ENCODE measurements at places on chromosomes 13 and 19.

- no peak for DNase-seq
These were observed 40.5 kb downstream of the GATAD2A start for GRCh38 chr19:19445911-19446361.

GRCh38 chr19:58476498-58477015 lies 405 bp downstream of the ZNF446 start:
- no peak for DNase-seq

- no peak for DNase-seq
These were observed 34.8 kb upstream of the CYSLTR2 start for GRCh38 chr13:48618937-48619336.

DNA sequence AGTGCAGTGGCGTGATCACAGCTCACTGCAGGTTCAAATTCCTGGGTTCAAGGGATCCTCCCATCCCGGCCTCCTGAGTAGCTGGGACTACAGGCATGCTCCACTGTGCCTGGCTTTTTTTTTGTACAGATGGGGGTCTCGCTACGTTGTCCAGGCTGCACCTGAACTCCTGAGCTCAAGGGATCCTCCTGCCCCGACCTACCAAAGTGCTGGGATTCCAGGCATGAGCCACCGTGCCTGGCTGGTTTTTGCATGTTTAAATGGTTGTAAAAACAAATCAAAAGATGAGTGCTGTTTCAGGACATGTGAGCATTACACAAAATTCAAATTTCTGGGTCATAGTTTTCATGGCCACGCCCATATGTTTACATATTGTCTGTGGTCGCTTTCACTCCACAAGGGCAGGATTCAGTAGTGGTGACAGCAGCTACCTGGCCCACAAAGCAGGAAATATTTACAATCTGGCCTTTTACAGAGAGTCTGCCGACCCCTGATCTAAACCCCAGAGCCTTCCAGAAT lies 5.3 kb downstream of the MATK start:
- no peak for DNase-seq

- no peak for DNase-seq
These were observed 7.3 kb downstream of the SIGLEC9 start for GRCh38 chr19:51131780-51132680.

DNA sequence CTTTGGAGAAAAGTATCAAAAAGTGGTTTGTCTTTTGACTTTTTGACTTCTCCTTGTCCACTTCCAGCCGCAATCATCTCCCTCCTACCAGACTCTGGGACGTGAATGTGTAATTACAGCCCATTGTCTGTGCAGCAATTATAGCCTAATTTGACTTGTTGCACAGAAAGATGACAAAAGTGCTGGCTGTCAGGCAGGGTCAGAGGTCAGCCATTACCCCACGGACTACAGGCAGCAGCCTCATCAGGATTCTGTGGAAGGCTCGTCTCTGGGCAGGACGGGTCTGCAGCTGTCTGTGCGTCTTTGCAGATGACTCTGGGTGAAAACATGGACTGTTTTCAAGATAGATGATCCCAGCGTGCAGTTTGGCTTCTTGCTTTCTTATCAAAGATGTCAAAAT lies 102.2 kb upstream of the EDNRB start:
- no peak for DNase-seq

DNA sequence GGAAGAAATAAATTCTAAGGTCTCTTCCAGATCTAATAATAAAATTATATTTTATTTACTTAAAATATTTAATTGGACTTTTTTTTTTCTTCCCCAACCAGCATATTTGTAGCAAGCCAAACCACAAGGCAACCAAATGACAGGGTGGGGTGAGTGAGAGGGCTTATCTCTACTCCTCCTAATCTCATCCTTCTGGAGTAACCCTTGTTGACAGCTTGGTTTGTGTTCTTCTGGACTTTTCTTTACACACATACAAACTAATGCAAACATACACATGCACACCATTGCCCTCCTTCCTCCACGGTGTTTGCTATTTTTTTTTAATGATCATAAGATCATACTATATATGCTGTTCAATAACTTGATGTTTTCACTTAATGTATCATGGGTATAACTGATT lies 383.1 kb downstream of the DLEU7 start:
- DNase-seq, result no peak

- no peak for DNase-seq
These were observed 330.3 kb downstream of the TSHZ3 start for GRCh38 chr19:31018936-31019335.

DNA sequence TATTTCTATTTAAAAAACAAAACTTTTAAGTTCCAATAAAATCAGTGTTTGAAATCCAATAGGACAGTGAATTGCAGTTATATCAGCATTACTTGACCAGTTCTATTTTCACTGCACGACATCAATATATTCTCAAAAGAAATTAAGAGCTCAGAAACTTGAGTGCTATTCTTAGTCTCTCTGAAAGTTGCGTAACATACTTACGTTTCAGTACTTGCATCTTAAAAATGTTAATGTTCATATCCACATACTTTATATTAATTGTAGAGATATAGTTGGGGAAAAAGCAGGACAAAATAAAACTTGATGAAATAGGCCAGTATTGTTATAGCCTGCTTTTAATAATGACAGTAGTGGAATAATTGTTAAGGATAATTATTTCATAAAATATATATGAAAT lies 720.5 kb upstream of the PCDH9 start:
- DNase-seq, result no peak

- DNase-seq, result no peak
These were observed 24.5 kb upstream of the LPAR6 start for GRCh38 chr13:48437371-48437770.

- peak; percentile 100 for DNase-seq
These were observed 14.5 kb upstream of the ICAM3 start for GRCh38 chr19:10353793-10354391.

- DNase-seq, result no peak
These were observed 4.5 kb upstream of the IL12RB1 start for GRCh38 chr19:18091217-18091608.

- DNase-seq, result no peak
These were observed 52.2 kb downstream of the RFC3 start for GRCh38 chr13:33870046-33870668.

DNA sequence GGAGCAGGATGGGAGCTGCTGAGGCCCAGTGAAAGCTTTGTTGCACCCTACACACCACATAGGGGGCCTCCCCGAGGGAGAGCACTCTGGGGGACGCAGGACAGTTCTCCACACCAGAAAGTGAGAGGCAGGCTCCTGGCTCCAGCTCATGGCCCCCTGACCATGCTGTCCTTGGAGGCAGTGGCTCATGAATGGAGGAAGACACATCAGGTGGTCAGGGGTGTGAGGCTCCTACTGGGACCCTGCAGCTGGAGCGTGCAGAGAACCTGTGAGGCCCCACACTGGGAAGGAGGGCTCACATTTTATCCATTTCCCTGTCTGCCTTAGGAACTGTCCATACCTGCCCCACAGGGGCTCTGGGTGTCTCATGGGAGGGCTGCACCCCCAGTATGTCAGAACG lies 85.3 kb downstream of the ZNF536 start:
- DNase-seq, result no peak

GRCh38 chr19:58350871-58351557 lies 2.3 kb downstream of the A1BG start:
- no peak for DNase-seq

DNA sequence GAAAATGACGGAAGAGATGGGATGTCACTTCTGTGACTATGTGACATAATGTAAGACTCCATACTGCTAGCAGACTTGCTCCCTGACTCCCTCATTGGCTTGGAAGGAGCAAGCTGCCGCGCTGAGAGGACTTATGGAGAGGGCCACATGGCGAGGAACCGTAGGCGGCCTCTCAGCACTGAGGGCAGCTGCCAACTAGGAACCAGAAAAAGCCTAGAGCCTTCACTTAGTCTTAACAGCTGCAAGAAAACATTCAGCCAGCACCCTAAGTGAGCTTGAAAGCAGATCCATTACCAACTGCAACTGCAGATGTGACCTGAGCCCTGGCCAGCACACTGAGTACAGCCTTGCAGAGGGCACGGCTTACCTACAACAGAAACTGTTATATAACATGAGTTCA lies 33.9 kb downstream of the USP12 start:
- no peak for DNase-seq

DNA sequence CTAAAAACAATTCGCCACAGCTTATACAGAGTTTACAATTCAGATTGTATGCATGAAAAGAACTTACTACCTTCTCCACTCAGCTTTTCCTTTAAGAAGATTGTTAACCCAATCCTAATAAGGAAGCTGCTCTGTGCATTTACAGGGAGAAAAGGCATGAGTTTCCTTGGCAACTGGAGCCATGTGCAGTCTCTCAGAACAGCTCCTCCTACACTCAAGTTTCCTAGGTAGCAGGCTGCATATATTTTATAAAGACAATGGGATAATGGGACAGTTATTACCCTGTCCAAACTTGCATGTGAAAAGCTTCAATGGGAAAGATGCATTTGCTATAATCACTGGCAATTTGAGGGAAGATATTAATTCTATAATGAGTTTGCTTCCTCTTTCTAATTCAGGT lies 125.5 kb upstream of the TRPC4 start:
- DNase-seq, result no peak

DNA sequence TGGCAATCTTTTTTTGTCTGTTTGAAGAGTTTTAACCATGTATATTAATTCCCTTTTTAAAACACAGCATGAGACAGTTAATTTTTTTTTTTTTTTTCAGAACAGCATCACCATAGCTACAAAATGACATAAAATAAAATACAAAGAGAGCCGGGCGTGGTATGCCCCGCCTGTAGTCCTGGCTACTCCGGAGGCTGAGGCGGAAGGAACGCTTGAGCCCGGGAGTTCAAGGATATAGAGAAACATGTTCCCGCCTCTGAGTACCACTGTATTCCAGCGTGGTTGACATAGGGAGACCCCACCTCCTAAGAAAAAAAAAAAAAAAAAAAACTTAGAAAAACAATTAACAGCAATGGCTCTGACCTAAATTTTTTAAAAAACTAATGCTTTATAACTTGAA lies 10.0 kb upstream of the INSR start:
- DNase-seq, result no peak

- no peak for DNase-seq
These were observed 2.6 kb downstream of the CSNK1A1L start for GRCh38 chr13:37102896-37103295.

GRCh38 chr13:99527301-99527700 lies 26.0 kb downstream of the TM9SF2 start:
- no peak for DNase-seq

DNA sequence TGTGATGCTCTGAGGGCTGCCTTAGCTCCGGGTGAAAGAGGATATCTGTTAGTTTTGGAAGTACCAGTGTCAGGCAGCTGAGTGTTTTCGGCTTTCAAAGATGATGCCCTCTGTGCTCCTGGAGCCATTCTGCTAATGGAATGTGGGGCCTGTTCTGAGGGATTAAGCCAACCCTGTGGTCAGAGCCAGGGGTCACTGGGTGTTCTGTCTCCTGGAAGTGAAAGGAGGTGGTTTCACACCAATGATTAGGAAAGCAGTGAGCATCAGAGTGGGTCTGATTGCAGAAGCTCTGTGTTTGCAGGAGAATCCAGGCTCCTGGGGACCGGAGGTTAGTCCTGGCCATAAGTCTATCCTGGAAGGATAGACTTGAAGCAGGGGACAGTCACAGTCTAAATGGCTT lies 94.6 kb downstream of the UQCRFS1 start:
- DNase-seq, result no peak

- no peak for DNase-seq
These were observed 70.6 kb upstream of the SERP2 start for GRCh38 chr13:44302940-44303575.

GRCh38 chr13:47457626-47458025 lies 543.4 kb downstream of the SUCLA2 start:
- no peak for DNase-seq

- no peak for DNase-seq
These were observed 790.9 kb upstream of the ARGLU1 start for GRCh38 chr13:107358866-107359265.

GRCh38 chr19:6678690-6679109 lies 8.7 kb upstream of the TNFSF14 start:
- DNase-seq, result no peak

DNA sequence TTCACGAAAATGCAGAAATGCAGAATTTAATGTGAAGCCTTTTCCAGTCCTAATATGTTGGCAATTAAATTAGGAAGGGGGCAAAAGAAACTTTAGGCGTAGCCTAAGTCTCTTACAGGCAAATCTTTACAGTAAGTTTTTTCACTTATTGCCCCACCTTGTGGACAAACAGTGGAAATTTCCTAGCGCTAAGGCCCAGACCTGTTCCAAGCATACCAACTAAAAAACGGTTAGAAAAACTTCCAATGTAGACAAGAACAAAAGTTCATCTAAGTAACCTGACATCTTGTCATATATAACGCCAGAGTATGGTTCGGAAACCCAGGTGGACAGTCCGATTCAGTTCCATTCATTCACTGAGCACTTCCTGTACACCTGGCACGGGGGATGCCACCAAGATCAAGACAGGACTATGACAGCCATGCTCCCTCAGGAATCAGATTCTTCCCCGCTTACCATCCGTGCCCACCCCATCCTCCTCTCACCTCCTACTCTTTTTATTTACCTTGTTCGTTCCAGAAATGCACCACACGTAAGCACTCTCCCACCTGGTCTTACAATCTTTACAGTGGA lies 4.9 kb downstream of the ZAR1L start:
- DNase-seq, result no peak

- no peak for DNase-seq
These were observed 4.8 kb downstream of the GNA15 start for GRCh38 chr19:3140667-3141038.

DNA sequence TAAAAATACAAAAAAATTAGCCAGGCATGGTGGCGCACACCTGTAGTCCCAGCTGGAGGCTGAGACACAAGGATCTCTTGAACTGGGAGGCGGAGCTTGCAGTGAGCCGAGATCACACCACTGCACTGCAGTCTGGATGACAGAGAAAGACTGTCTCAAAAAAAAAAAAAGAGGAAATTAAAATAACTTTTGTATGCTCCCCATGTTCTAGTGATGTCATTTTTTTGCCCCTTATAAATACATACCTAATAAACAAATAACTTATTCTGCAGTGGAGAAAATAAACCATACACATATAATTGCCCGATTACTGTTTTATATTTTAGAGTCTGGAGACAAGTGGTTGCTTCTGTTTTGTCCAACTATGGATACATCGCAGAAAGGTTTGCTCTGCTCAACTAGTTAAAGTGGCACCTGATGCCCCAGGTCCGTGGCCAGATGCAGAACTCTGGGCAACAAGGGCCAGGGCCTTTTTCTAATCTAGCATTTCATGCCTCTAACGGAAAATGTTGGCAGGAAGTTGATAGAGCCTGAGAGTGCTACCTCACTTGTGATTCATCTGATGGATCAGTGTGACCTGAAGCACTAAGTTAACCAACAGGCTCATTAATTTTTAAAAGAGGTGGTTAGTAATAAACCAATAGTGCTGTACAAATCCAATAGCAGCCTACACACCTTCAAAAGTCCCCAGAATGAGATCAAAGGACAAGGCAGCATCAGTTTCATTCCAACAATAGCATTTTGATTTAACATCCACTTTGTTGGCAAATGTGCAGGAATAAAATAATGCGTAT lies 18.8 kb downstream of the UBE2L5 start:
- no peak for DNase-seq

DNA sequence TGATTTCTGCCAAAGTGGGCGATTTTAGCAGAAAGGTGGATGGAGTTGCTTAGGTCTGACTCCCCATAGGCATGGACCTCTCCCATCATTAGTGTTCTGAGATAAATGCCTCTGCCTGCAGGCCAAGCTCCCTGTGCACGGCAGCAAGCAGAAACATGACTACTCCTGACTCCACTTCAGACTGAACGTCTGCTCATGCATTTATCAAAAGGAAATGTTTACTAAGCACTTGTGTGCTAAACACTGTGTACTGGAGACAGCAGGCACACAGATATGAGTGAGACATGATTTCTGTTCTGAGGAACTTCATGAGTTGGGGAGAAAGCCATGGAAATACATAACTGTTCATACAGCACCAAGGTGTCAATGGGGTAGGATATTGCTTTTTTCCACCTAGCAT lies 149.6 kb downstream of the MIPEP start:
- no peak for DNase-seq
